ENCODE measurements at places on chromosomes 7 and 10. TPM values are rescaled to one million over a fixed set of nuclear protein-coding genes. Genes with fewer than 3 reads are reported as not detected.
A peak's percentile ranks its signal among the peaks of the same experiment; 100 is the strongest.

DNA sequence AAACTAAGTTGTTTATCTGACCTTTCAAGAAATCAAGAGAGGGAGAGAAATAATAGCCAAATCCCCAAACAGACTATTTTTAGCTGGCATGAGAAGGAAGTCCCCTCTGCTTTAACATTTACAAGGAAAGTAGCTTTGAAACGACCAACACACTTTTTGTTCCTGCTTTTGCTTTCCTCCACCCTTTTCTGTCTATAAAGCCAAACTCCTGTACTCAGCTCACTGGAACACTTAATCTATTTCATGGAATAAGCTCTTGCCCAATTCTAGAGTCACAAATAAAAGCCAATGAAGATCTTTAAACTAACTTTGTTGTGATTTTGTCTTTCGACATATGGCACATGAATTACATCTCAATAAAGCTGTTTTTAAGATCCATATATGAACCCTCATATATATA is 86.8 kb upstream of the CCDC71L start:
- DNase-seq = no peak

GRCh38 chr10:117148284-117148683 is 10.2 kb upstream of the VAX1 start:
- DNase-seq = no peak

The NUDT5 gene
- total RNA-seq = 108 TPM

GRCh38 chr10:22316286-22317075 is at the start of gene COMMD3:
Gene COMMD3 (plus strand): TSS chr10:22316388. CDS start chr10:22316418, 30 bp downstream.
- peak; percentile 82 for DNase-seq

DNA sequence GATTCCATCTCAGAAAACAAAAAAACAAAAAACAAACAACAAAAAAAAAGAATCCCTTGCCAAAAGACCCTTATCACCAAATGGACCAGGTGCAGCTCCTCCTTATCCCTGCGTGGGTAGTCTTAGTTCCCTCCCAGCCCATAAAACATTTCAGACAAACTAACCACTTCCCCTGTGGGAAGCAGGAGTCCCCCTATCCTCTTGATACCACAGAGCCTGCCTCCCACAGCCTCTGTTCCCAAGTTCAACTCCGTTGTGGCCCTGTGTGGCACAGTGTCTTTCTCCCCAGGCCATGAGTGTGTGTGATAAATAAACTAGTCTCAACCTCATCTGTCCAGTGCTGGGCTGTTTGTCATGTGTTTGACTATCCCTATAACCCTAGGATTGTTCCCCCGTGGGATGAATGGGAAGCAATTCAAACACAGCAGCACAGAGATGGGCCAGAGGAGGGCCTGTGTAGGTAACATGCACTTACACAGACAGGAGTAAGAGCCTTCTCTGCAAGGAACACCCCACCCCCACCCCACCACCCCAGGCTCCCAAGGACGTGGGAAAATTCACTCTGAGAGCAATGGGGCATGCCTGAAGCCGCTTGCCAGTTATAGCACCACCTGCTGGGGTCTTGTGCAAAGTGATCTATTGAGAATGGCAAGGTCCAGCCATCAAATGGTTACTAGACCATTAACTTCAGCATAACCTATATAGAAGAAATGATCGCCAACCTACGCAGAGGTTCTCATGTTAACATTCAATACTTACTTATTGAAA is 147.1 kb upstream of the GHITM start:
- DNase-seq = peak; percentile 31

GRCh38 chr10:124124123-124124768 is 30.8 kb upstream of the CHST15 start:
- DNase-seq = no peak

- DNase-seq = no peak
Observed at GRCh38 chr10:130790339-130790738, 521.2 kb downstream of the TCERG1L start.

DNA sequence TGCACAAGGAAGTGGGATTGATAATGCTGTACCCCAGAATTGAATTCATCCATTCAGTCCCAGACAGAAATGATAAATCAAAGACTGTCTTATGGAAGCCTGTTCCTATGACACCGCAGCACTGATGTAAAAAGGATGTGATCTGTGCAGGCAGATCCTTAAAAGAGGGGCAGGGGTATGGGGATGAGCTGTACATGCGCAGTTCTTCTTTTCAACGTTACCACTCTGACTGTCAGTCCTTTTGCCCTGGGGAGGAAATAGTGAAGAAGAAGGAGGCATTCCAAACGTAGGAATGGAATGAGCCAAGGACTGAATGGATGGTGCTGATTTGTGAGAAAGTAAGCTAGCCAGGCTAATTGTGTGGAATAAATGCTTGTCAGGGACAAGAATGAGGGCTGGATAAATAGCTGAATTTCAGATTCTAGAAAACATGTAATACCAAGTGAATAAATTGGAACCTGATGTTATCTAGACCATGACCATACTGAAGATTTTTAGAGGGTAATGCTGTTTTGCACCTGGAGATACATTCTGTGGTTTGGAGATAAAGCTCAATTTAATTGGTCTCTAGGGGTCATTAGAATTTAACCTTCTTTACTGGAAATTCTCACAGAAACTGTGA is 509.3 kb downstream of the SORCS3 start:
- DNase-seq = no peak

The SLC13A1 gene
- not detected for total RNA-seq

The HYAL4 gene
- 0.11 TPM for total RNA-seq

The NUDT13 gene
- total RNA-seq = 1.3 TPM

Measured in H7 (cell line).